ENCODE measurements at places on chromosomes 2 and 18. TPM values are rescaled to one million over a fixed set of nuclear protein-coding genes. Genes with fewer than 3 reads are reported as not detected.

- no peak overlapping the region for H3K4me3 ChIP-seq
- H3K4me1 ChIP-seq = no peaks in the 10 kb centered on the region
- H3K36me3 ChIP-seq = no peaks in the 10 kb centered on the region
- no peak overlapping the region for H3K27ac ChIP-seq
Measured at GRCh38 chr2:85735691-85736090, 18.1 kb upstream of the ATOH8 start.

DNA sequence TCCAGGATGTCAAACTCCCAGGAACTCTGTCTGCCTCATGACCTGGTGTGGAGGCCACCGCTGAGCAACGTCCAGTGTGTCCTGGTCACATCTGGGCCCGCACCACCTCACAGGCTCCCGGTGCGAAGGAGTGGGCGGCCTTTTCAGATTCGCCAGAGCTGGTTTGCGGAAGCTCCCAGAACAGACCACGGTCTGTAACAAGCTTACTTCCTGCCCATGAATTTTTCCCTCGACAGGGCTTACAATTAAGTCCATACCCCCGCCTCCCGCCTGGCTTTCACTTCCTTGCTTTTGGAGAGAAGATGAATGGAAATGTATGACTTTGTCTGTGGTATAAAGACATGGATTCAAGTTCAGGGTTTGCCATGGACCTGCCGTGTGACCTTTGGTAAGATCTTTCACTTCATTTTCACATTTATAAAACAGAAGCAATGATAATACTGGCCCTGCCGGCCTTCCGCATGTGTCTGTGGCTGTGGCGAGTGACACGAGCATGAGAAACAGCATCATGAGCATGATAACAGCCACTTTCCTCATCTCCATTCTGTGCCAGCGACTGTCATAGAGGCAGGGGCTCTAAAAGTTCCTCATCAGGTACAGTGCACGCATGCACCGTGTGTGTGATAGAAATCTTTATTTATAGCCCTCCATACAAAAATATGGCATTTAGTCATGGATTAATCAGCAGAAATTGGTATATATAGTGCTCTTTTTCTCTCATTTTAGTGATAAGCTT lies 31.0 kb upstream of the KCNF1 start:
- H3K36me3 ChIP-seq = no peaks in the 10 kb centered on the region
- no peak overlapping the region for H3K4me3 ChIP-seq
- H3K4me1 ChIP-seq = peaks cover 5% of the 10 kb centered on the region
- DNase-seq = no peak
- no peaks in the 10 kb centered on the region for H3K27me3 ChIP-seq

DNA sequence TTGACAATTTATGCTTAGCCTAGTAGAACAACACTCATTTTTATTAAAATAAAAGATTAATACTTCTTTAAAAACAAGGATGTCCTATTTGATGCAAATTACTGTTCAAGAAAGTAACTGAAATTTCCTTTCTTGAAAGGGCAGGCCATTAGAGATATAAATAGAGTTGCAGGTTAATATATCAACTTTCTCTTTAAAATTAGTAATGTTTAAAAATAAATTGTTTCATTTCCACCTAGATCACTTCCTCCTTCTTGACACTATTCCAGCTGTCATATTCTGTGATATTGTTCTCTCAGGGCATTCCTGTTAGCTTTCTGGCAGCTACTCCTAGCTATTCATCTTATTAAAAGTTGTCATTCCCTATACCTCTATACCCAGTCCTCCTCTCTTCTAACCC lies 357.9 kb upstream of the NRP2 start:
- H3K27ac ChIP-seq = no peak overlapping the region
- no peaks in the 10 kb centered on the region for H3K4me1 ChIP-seq
- no peak for DNase-seq
- no peaks in the 10 kb centered on the region for H3K36me3 ChIP-seq

DNA sequence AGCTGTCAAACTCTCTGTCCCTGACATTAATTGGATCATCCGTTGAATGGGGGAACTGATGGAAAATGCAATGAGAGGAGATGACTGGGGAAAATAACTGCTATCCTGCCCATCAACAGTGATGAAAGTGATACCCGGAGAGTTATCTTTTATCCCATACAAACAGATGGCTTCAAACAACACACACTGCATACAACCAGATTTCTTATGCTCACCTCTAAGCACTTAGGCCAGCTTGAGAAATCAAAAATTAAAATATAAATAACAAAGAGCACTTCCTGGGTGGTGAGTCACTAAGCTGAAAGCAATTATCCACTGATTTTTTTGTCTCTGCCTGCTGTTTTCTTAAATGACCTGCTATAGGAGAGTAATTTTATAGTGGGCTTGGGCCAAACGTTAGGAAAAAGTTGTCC lies 237.6 kb upstream of the RGPD4 start:
- DNase-seq = no peak
- peaks cover 22% of the 10 kb centered on the region for H3K4me1 ChIP-seq
- no peaks in the 10 kb centered on the region for H3K36me3 ChIP-seq
- no peak overlapping the region for H3K27ac ChIP-seq
- no peaks in the 10 kb centered on the region for H3K27me3 ChIP-seq

Gene LHCGR
- total RNA-seq = not detected

Gene ZNF521
- total RNA-seq = 0.04 TPM

Gene GREB1L
- total RNA-seq = 6.3 TPM

All from PC-3 (cell line).